ENCODE measurements at places on chromosomes 6 and 20.
A peak's percentile ranks its signal among the peaks of the same experiment; 100 is the strongest.

DNA sequence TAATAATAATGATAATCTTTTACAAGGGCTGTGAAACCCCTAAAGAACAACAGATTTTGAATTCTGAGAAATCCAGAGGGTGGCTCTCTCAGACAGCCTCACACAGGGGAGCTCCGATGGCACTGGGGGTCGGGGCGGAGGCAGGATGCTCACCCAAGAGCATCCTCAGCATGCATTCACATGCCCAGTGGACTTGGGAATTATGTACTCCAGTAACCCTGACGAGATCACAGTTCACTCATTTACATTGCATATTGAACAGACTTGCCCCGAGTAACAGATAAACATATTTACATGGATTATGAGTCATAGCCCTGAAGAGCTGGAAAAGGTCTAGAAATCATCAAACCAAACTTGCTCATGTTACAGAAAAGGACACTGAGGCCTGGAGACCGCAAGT is 482.7 kb upstream of the JARID2 start:
- no peak for DNase-seq

DNA sequence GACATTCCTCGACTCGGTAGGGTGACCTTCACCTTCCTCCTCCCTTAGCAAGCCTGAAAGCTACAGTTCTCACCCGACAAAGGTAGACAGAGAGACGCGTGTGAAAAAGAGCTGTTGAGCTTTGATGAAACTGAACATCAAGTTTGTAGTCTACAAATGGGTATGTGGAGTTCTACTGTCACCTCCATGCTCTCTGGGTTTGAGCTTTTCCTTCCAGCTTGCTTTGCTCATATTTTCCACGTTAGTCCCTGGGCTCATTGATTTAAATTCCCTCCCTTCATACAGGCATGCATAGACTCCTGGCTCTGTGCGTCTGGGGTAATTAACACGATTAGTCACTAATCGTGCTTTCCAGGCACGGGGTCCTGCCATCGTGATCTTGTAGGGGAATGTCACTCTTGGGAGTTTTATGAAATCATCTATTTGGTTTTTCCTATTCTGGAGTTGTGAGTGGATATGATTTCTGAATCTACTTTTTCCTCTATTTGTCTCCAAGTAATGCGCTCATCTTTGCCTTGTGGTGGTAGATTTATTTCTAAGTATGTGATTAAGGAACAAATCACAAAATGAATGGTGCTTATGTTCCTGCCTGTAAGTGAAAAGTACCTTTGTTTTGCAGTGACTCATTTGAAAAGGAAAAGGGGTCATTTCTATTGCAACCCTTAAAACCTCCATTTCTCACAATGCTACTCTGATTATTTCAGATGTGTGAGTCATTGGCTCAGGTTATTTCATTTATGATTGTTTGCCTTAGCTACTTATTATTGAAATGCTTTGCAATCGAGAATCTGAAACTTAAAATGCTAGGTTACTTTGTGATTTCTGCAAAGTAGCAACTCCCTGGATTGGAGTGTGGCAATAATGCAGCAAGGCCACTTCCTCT is 154.6 kb downstream of the ZDHHC14 start:
- DNase-seq = peak; percentile 60

- DNase-seq = no peak
Measured at GRCh38 chr6:151098166-151098565, 141.6 kb upstream of the AKAP12 start.

- no peak for DNase-seq
Measured at GRCh38 chr6:69022993-69023392, 387.9 kb downstream of the ADGRB3 start.

DNA sequence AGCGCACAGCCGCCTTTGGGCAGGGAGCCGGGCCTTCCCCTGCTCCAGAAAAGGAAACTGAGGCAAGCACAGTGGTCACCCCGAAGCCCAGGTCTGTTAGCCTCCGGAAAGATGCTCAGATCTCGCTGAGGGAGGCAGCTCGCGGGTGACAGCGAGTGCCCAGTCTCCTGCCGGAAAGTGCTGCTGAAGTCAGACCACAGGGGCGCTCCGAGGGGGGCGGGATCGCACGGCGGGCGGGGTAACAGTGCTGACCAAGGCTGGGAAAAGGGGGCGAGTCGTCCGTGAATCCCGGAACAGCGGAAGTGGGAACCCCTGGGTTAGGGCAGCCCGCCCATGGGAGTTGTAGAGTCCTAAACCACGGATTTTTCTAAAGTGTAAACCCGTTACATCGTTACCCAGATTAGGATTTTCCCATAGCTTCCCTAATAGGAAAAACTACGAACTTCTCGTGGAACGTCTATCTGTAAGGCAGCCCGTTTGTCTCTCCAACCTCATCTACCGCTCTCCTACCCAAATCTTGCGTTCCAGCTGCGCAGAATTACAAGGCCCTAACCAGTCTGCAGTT is 504 bp downstream of the VPS16 start:
- DNase-seq = peak; percentile 52

GRCh38 chr6:3750317-3751076 is 1.0 kb downstream of the PXDC1 start:
- DNase-seq = peak; percentile 24

DNA sequence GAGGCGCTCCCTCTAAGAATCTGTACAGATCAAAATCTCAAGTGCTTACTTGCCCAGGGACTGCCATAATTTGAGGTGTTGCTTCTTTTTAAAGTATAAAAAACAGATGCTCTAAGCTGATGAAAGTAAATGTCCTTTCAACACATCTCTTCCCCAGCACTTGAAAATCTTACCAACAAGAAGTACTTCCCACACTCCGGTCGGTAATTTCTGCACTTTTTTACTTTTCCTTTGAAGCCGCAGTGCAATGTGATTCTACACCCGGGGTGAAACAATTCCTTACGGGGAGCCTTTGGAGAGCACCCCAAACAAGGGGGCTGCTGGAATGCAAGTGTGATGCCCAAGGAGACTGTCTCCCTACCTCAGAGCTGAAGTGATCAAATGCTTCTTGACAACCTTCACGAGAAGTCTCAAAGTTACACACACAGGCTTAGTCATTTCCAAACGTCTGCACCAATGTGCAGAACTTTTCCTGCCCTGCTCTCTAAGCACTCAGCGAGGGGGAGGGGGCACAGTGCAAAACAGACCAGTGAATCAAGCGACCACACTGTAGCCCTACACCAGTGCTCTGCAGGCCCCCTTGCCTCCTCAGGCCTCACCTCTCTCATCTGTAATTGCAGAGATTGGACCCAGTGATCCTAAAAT is 56.7 kb downstream of the ATXN1 start:
- no peak for DNase-seq

DNA sequence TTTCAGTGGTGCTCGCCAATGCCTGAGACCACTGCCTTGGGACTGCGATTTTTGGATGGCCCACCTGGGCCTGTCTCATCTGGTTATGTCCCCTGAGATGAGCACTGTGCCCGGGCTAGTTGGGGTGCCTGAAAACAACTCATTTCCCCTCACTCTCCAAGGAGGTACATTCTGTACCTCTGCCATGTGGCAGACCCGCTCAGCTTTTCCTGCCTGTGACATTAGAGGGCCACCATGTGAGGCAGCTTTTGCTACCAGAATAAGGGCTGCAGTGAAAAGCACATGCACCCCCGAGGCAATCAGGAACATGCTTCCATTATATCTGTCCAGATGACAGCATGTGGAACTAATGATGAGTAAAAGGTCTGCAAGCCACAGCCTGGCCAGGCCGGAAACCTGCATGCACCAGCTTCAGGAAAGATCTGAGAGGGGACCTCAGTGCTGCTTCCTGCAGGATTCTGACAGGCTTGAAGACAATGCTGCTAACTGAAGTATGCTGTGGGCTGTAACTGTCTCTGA is 11.3 kb upstream of the SRSF6 start:
- DNase-seq = no peak

- no peak for DNase-seq
Measured at GRCh38 chr6:45293306-45293705, 34.8 kb upstream of the RUNX2 start.

- DNase-seq = peak; percentile 29
Measured at GRCh38 chr20:57483287-57484050, 41.5 kb downstream of the CTCFL start.

- DNase-seq = no peak
Measured at GRCh38 chr6:168363302-168363701, 43.7 kb upstream of the DACT2 start.

GRCh38 chr20:13784271-13784892 is 337 bp downstream of the ESF1 start:
- DNase-seq = no peak

DNA sequence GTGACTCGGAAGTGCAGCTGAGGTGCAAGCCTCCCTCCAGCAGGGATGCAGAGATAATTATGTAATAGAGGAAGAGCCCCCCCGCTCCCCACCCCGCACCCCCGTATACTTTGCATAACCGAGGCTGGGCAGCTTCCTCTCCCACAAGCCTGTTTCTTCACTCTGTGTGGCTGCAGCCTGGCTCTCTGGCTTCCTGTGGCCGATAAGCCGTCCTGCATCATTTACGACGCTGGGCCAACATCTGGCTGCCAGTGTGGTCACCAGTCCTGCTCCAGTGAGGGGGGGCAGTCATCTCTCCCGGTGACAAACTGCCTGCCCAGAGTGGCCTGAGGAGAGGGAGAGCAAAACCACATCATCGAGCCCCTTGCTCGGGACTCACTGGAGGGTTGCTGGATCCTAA is 59.2 kb downstream of the RBM38 start:
- DNase-seq = peak; percentile 43

GRCh38 chr6:156928126-156928525 is 150.9 kb downstream of the ARID1B start:
- no peak for DNase-seq

GRCh38 chr20:47453167-47453782 is 48.4 kb upstream of the NCOA3 start:
- no peak for DNase-seq

- no peak for DNase-seq
Measured at GRCh38 chr6:11129908-11130565, 18.5 kb upstream of the ERVFRD-1 start.

- no peak for DNase-seq
Measured at GRCh38 chr6:32799168-32799567, 17.6 kb downstream of the HLA-DOB start.

DNA sequence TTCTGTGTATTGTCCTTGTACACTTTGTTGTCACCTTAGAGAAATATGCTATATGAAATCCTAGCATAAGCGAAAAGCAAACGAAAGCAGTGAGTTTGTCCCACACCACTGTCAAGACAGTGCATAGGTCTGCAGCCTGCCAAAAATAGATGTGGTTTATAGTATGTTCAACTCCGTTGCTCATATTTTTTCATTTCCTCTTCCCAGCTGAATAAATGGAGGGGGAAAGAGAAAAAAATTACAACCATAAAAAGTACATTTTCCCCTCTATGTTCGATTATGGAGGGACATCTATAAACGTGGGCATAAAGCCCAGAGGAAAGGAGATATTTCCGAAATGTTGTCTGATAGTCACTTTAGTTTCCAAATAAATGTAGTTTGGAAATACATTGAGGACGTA is 25.8 kb downstream of the PRL start:
- no peak for DNase-seq

DNA sequence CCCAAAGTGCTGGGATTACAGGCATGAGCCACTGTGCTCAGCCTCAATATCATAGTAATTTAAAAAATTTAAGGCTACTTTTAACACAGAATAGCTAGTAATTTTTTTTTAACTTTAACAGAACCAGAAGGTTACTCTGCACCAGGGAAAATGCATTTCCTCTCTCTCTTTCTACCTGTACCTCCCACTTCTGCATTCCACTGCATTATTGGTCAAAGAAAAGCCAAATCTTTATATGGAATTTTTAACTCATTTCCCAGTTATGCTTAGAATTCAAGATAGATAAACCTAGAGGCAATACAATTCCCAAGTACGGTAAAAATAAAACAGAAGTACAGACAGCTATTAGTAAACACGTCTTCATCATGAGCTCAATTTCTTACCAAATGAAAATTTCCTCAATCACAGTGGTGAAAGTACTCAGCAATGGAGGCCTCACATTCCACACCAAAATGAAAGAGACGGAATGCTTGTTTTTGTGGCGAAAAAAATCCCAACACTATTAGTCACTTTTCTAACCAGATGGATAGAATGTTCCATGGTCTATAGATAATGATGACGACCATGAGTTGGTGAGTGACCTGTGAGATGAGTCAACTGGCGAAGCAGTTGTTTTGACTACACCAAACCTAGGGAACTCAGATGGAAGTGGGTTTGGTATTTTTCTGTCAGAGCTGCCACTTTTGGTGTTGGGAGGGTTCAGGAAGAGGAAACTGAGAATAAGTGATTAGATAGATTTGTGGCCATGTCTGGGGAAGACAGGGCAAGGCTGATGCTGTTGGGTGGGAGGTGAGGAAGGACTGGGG is 104.7 kb upstream of the SGK1 start:
- DNase-seq = no peak

DNA sequence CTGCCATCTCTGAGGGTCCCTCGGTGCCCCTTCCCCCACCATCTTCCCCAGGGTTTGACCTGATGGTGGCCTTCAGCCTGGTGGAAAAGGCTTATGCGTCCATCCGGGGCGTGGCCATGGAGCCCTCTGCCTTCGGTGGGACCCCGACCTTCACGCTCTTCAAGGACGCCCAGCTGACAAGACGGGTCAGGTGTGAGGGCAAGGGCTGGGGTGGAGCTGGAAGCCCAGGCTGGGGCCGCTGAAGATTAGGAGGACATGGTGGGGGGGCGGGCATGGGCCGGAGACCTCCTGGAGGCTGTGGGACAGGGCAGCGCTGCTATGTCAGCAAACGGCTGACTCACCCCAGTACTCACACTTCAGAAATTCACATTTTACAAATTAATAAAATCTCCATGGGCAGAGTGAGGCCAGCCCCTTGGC is 23.5 kb downstream of the COL20A1 start:
- no peak for DNase-seq

DNA sequence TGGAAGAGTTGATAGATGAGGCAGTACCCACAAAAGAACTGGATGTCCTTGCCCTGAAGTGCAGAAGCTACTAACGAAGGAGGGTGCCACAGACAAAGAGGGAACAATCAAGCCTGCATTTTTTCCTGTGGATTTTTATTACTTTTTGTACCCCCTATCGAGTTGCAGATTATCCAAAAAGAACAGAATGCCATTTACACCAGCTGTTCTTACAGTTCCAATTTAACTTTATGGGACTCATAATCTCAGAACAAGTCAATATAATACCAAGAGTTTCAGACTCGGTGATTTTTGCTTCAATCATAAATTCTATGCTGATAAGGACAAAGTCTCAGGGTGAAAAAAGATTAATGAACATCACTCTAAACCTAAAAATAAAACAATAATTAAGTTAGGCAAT is 4.0 kb upstream of the CNKSR3 start:
- DNase-seq = no peak

DNA sequence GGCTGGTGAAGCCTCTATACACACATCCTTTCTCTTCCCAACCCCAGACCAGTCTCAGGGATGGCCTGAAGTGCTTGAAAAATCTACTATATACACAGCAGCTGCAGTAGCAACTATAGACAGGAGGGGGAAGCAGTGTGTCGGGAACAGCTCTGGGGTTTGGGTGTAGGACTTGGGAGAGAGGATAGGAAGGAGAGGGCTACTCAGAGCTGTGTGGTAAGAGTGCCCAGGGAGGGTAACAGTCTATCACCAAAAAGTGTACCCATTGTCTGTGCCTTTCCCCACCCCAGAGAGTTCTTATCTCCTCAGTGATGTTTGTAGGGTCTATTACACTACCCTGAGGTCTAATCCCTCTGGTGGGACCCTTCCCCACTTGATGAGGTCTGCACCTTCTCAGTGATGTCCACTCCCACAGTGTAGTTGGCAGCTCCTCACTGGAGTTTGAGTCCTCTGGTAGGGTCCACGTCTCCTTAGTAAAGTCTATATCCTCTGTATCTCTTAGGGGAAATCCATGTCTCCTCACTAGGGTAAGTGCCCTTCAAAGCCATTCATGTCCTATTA is 1.5 kb upstream of the GGT7 start:
- peak; percentile 67 for DNase-seq

All from natural killer cell (primary cell).